ENCODE measurements at places on chromosomes 1 and 21. TPM values are rescaled to one million over a fixed set of nuclear protein-coding genes. Genes with fewer than 3 reads are reported as not detected.

AKR7A2 gene
- total RNA-seq: 69.8 TPM

NBPF6 gene
- total RNA-seq: not detected

SPATA46 gene
- not detected for total RNA-seq

PRRX1 gene
- total RNA-seq: 1,001 TPM

IL10RB gene
- total RNA-seq: 71.6 TPM

CFH gene
- total RNA-seq: 27.4 TPM

BNIPL gene
- 0.12 TPM for total RNA-seq

RHBDL2 gene
- total RNA-seq: 0.85 TPM
